ENCODE measurements at places on chromosomes 12 and 14. TPM values are rescaled to one million over a fixed set of nuclear protein-coding genes. Genes with fewer than 3 reads are reported as not detected.

DNA sequence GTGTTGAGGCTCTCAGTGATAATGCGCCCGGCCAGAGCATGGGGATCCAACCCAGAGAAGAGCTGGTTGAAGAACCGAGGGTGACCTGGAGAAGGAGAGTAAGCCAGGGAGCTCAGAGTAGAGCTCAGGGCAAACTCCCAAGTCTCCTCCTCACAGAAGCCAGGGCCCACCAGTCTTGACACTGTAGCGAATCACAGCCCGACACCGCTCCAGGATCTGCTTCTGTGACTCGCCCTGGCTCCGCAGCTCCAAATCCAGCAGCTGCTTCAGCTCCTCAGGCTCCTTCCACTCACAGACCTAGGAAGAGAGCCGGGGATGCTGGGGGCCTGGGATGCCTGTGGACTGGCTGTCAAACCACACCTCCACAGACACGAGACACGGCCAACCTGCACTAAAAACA is 8.2 kb upstream of the ZNF740 start:
- DNase-seq = no peak

CCDC177 gene
- total RNA-seq = not detected

DNA sequence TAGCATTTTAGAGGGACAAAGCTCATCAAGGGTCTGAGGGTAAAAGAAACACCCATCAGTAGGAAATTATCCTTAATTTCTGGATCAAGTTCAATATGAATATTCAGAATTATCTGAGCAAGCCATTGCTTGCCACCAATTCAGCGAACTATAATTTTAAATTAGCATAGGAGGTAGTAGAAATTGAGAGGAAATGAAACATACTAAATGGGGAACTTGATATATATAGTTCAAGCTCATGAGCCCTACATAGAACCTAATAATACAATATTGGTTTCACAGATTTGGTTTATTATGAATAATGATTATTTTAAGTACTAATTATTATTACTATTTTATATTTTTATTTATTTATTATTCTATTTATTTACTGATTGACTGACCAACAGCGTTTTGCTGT is 42.1 kb upstream of the GXYLT1 start:
- no peak for DNase-seq

DNA sequence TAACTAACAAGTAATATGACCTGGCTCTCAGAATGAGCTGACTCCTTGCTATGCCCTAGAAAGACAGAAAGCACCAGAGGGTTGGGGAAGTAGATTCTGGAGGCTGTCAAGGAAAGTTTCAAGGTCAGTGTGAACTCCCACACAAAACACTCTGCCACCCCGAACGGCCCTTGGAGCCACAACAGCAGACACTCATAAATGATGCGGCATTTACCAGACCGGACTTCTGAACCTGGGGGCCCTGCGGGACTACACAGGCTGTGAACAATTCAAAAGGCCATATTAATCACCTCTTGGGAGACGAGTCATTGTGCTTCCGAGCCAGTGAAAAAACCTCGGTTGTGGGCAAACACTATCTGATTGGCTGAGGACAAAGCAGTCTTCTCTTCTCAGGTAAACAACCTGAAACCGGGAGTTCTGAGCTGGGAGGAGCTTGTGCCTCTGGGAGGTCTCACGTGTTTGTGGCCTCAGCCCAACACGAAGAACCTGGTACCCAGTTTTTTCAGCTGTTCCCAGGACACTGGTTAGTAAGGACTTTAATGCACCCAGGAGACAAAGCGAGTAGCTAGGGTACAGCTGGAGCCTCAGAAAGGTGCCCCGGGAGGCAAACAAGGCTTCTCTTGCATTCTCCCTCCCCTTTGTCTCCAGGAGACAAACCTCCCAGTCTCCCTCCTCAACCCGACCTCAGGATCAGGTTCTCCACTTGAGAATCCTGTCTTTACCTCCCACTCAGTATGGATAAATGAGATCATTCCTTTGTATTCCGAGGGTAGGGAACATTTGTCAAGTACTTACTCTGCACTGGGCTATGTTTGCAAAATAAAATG is 35.3 kb downstream of the VWF start:
- DNase-seq = peak; percentile 37

DNA sequence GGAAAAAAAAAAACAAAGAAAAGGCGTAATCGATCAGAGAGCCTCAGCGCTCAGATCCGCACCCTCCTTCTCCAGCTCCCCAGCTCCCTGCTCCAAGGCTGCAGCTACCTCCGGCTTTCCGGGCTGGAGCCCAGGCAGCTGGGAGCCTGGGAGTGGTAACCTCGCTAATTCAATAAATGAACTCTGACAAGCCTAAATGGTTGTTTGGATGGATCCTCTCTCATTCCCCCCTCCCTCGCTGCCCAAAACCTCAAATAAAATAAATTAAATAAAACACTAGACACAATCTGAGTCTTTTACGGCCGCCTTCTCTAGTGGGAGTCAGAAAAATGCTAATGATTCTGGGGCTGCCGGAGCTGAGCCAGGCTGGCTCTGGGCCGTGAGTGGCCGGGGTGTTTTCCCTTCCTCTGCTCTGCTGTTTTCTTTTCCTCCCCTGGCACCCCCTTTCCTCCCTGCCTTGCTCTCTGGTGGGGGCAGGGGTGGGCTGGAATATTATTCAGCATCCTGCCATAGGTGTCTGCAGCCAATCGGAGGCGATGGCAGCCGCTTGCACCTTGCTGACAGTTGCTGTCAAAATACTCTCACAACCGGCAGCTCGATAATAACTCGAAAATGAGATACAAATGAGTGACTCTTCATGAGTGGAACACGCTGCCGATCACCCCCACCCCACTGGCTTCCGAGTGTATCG is 76.1 kb downstream of the RBM19 start:
- no peak for DNase-seq

DNA sequence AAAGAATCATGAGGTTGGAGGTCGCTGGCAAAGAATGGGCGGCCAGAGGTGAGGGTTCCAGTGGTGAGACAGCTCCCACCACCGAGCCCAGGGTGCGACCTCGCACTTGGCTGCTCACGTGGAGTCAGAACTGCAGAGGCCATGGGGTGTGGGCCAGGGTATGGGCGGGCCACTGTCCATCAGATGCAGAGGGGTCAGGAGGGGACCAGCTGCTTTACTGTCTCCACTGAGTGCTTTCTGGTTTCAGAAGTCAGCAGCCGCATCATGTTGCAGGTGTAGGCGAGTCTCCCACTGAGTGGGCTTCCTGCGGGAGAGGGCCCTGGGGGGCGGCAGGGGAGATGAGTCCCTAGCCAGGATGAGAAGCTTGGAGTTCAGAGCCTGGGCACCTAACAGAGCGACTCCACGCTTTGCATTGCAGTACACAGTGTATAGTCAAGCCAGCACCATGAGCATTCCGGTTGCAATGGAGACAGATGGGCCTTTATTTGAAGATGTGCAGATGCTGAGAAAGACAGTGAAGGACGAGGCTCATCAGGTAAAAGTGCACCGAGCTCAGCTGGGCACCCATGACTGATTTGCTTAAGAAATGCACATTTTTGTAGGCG is 46.9 kb upstream of the DYNC1H1 start:
- DNase-seq = peak; percentile 49

DNA sequence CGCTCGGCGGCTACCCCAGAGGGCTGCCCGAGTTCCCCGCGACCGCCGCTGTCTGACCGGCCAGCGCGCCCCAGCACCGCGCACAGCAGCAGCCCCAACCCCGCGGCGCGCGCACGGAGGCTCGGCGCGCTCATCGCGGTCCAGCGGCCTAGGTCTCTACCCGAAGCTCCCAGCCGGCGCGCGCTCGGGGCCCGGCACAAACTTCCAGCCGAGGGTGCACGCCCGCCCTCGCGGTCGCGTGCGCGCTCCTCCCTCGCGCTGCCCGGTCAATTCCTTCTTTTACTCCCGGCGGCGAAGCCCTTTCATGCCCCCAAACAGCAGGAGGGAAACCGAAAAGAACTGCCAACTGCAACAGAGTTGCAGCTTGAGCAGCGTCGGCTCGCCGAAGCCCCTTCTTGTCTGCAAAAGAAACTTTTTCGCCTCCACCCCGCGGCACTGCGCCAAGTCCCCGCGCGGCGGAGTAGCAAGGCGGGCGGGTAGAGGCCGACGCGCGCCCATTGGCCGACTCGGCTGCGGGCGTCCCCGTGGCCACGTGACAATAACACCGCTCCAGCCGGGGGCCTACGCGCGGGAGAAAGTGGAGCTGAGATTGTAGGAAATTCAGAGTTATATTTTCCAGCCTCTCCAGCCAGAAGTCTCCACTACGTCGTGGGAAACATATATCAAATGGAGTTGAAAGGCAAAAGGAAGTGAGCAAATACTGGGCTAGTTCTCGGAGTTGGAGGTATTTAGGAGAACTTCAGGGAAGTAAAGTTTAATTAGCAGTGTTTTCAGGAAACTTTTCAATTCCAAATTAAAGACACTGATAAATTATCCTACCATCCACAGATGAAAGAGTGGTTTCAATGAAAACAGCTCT is at the start of gene LRIG3:
Gene LRIG3 (minus strand): TSS at position 403 of the 859 bp plus-strand sequence. CDS start 269 bp downstream, at position 134.
- peak; percentile 93 for DNase-seq

GRCh38 chr12:14357486-14357885 is 8.0 kb upstream of the ATF7IP start:
- no peak for DNase-seq

DNA sequence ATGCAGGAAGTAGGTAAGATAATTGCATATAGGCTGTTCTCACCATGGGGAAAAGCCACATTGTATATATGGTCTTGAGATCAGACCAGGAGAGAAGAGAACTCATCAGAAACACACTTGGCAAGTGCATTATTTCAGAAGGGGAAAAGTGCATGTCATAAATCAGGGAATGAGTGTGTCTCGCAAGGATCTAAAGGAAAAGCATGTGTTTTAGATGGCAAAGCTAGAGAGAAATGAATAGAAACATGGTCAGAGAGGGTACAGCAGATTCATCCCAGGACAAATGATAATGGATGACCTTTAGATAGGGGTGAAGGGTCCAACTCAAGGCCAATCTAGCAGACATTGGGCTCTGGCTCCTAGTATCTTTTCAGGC is 230.2 kb upstream of the NAV3 start:
- DNase-seq = no peak

DNA sequence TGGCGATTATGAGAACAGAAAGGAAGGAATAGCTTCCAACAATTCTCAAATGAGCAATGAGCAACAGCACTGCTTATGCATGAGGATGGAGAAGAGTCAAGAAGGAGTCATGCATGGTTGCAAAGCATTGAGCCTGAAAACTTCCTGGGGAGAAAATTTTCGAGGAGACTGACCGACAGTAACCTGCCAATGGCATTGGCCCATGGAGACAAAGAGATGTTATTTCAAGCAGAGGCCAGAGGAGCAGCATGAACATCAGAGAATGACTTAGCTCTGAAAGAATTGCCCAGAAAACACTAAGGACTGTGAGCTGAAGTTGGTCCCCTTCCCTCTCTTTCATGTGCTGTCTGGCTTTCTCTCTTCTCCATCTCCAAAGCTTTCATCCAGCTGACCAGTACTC is 343.4 kb downstream of the ADAMTS20 start:
- no peak for DNase-seq

- DNase-seq = no peak
These were observed 214.5 kb downstream of the PAH start for GRCh38 chr12:102702447-102703114.

GRCh38 chr12:124916374-124917134 is 2.1 kb upstream of the UBC start:
- DNase-seq = peak; percentile 87

GRCh38 chr12:46452061-46452615 is 79.6 kb upstream of the SLC38A2 start:
- DNase-seq = no peak

GRCh38 chr14:23481362-23481970 is 12.0 kb downstream of the NGDN start:
- DNase-seq = no peak

RNASE3 gene
- total RNA-seq = not detected

CIROP gene
- total RNA-seq = not detected

PPP1R36 gene
- total RNA-seq = 1.5 TPM

ARID4A gene
- total RNA-seq = 42.2 TPM

DNA sequence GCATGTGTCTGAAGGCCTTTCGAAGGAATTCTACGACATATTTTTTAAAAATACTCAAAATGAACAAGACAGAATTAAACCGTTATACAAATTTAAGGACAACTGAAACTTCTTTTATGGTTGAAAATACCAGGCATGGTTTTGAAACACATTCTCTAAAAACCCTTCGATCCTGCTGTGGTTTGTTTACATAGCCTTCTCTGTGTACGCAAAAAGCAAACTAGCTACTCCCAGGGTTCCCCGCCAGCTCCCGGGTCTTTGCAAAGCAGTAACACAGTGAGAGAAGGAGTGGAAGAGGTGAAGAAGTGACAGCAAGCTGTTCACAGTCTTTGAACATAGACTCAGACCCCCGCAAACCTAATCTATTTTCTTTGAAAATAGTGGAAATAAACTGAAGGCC is 2.2 kb upstream of the TC2N start:
- no peak for DNase-seq

DNA sequence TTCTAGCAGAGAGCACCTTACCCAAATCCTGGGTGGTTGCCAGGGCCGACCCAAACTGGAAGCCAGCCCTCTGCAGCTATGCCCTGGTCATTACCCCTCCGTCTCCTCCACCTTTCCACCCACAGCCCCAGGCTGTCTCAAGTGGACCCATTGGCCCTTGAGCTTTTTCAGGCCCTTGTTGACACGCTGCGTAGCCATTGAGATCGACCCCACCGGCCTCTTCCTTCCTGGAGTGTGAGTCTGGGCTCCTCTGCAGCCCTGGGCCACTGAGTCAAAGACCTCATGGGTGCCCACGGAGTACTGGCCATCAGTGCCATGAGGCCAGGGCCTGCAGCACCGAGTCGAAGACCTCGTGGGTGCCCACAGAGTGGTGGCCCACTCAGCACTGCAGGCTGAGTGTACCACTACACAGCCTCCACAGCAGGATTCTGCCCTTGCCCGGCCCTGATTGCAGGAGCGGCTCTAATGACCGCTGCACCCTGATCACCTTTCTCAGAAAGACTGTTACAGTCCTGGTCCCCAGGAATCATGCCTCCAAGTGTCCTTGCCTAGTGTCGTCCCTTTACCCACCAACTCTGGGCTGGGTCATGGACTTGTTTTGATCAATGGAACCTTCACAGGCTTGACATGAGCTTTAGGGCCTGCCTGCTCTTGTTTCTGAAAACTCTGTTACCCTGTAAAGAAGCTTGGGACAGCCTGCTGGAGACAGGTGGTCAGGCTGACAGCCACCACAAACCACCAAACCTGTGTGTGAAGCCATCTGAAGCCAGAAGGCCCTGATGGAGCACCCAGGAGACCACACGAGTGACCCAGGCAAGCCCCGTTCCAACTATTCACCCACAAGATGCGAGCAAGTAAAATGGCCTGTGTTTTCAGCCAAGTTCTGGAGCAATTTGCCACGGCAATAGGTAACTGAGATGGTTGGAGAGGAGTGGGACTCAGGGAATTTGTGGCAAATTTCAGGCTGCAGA is 39.6 kb upstream of the TRAF3 start:
- DNase-seq = peak; percentile 28

DNA sequence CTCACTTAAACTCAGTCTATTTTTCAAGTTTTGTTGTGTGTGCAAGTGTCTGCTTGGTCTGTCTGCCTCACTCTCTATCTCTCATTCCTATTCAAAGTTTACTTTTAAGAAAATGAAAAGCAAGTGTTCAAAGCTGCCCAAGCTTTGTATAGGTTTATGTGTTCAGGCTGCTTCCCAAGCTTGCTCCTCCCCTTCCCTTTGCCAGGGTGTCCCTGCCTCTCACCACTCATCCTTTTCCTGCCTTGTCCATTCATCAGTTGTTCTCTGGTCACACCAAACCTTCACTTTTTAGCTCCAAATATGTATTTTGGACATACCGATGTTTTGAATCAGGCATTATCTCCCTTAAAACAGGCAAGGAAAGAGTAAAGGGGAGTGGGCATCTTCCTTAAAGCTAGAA is 41.3 kb downstream of the STK38L start:
- DNase-seq = no peak

BMAL2 gene
- total RNA-seq = 7.6 TPM

TEX22 gene
- total RNA-seq = 0.80 TPM

GRCh38 chr12:88866881-88867280 is 286.6 kb upstream of the KITLG start:
- DNase-seq = no peak

GRCh38 chr12:54863948-54864618 is 9.8 kb downstream of the MUCL1 start:
- no peak for DNase-seq

Measured in suprapubic skin (tissue), 4 donors.